ENCODE measurements at places on chromosomes 4 and X. TPM values are rescaled to one million over a fixed set of nuclear protein-coding genes. Genes with fewer than 3 reads are reported as not detected.

PHKA2 gene
- polyA plus RNA-seq = 21.1 TPM

DNA sequence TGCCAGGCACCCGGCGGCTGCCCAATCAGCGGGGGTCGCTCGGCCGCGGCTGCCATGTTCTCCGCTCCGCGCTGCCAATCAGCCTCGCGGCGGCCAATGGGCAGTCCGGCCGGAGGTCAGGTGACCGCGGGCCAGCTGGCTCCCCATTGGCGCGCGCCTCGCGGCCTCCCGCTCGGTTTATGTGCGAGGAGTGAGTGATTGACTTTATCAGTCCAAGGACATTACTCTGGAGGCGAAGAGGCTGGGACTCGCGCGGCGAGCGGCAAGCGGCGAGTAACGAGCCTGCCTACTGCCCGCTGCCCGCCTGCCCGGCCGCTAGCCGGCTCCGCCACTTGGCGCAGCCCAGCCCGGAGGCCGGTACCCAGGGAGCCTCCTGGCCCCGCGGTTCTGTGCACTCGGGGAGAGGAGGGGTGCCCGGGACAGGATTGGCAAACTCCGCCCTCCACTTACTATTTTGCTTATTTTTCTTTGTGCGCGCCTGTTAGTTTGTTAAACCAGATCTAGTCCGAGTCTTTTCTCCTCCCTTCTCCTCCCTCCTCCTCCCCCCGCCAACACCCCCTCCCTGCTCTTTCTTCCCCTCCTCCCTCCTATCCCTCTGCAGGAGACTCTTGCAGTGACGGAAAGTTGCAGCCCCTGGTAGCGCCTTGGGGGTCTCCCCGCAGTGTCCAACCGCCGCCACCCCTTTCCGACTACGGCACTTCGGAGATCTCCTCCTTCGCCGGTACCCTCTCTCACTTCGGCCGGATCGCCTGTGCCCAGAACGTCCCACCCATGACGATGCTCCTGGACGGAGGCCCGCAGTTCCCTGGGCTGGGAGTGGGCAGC, at the start of gene ZIC3:
Gene ZIC3 (plus strand): TSS at position 207 of the 825 bp plus-strand sequence. CDS start 565 bp downstream, at position 772.
- DNase-seq = no peak

DNA sequence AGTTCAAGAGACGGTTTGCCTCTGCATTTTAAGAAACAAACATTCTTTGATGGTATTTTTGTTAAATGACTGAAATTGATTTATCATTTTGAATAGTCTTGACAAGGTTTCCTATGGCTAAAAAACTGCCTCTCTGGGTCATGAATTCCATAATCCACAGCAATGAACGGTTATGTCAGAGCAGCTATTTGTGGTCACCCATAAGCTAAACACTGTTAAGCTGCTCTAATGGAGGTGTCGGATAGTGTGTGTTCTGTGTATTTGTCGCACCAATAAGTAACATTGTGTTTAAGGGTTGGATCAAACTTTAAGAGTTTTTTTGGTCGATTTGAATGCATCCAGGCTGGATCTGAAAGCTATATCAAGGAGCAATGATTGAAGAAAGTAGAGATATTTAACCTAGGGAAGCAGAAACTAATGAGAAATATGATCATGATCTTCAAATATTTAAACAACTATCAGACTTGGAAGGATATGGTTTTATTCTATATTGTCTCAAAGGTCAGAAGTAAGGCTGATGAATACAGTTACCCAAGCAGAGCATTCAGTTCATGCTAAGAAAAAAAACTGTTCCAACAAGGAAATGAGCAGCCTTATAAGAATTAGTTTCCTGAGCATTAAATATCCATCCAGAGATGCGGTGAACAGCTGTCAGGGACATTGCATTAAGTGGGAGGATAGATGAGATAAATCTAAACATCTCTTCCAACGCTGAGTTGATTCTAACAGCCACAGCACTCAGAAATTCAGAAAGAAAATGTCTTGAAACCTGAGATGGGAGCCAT, 232.3 kb upstream of the RPS6KA3 start:
- DNase-seq = peak; percentile 64

GRCh38 chr4:185332575-185333464, 62.9 kb downstream of the LRP2BP start:
- DNase-seq = no peak

DNA sequence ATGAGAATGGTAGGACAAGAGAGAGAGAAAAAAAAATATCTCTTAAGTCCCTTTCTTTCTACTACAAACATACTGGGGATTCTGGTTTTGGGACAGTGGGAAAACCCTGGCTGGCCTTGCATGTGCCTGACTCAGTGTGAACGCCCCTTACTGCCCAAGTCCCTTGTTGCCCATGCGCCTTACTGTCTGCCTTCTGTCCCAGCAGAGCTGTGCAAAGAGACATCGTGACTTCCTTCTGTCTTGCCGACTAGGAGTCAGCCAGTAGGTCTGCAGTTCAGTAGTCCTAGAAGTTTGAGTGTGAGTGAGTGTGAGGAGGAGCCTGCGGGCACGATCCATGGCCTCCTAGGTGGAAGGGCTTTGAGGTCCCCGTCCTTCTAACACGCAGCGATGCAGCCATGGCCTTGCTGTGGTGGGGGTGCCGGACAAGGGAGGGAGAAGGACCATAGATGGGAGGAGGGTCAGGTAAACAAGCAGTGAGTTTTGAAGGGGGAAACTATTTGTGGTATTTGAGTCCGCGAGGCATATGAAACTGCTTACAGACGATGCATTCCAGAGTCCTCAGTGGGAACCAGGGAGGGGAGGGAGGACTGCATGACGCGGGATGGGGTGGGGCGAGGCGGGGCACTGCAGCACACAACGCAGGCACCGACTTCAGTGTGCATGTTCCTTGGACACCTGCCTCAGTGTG, at the start of gene XAGE2:
Gene XAGE2 (plus strand): TSS at position 654 of the 688 bp plus-strand sequence. CDS start 994 bp downstream, outside the sequence.
- no peak for DNase-seq

CORIN gene
- 24.7 TPM for polyA plus RNA-seq

GRCh38 chr4:879729-880077, 52.4 kb downstream of the GAK start:
- DNase-seq = no peak

DNA sequence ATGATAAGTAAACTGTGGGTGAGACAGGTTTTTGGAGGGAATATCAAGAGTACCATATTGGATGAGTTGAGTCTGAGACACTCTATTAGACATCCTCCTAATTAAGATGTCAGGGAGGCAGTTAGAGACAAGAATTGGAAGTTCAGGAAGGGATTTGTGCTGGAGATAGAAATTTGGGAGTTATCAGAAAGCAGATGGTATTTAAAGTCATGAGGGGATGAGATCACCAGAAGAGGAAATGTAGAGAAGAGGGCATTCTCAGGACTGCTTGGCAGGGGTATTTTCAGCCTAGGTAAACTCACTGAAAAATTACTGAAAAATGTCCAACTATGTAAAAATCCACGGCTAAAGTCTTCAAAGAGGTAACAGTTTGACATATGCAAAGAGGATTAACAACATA, 161.6 kb upstream of the PGRMC2 start:
- DNase-seq = no peak

GYPB gene
- not detected for polyA plus RNA-seq

DNA sequence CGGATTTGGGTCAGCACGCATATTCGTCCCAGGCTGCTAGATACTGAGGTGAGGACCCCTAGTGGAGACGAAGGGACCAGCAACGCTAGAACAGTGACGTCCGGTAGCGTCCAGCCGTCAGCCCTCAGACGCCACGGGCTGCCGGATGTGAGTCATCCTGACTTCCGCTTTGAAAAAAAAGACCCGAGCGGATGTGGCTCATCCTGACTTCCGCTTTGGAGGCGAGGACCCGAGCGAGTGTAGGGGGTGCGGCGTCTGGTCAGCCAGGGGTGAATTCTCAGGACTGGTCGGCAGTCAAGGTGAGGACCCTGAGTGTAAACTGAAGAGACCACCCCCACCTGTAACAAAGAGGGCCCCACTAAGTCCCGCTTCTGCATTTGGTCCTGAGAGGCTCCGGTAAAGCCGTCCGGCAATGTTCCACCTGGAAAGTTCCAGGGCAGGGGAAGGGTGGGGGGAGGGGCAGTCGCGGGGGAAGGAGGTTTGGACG, at the start of gene MAGEB2:
Gene MAGEB2 (plus strand): TSS at position 207 of the 487 bp plus-strand sequence. CDS start 3,018 bp downstream, outside the sequence.
- no peak for DNase-seq

DNA sequence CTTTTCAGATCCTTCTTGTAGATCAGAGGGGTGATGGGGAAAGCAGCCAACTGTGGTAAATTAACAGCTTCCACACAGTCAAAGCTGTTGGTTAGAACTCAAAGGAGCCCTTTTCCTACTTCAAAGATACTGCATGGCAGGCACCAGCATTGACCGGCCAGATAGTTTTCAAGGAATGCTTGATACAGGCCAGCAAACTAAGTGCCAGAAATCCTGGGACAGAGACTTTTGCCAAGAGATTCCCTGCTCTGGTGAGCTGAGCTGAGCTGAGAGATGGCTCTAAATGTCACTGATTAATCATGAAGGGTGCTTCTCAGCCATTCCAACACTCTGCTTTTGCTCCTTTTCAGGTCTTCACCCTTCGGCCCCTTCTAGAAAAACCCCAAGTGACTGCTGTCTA, 131.6 kb upstream of the MED14 start:
- no peak for DNase-seq

DNA sequence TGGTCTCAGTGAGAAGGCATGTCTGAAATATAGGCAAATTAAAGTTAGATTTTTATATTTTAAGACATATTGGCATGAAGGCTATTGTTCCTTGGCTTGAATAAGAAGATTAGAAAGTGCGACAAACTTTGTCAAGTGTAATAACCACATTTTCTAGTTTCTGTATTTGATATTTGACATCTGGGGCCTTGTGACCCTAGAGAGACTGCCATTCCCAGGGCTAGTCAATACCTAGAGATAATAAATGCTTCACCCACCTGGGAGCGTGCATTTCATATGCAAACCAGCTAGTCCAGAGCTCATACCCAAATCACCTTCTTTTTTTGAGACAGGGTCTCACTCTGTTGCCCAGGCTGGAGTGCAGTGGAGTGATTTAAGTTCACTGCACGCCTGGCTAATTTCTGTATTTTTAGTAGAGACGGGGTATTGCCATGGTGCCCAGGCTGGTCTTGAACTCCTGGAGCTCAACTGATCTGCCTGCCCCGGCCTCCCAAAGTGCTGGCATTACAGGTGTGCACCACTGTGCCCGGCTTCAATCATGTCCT, 62.6 kb downstream of the COQ2 start:
- no peak for DNase-seq

- peak; percentile 92 for DNase-seq
Measured at GRCh38 chr4:80192937-80193336, 4.4 kb upstream of the PRDM8 start.

DNA sequence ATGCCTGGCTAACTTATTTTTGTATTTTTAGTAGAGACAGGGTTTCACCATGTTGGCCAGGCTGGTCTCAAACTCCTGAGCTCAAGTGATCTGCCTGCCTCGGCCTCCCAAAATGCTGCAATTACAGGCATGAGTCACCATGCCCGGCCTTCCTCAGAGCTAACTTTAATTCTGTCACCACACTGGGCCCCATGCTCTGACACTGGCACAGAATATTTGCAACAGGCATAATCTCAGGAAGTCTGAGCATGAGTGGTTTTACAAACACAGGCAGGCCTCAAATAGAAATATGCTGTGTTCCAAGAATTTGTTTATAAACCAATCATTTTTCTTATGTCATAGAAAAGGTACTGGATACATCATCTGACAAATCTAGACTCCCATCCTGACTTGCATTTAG, 32.7 kb upstream of the FAM9C start:
- DNase-seq = peak; percentile 47

- DNase-seq = no peak
Measured at GRCh38 chr4:49000806-49001205, 14.7 kb downstream of the CWH43 start.

GRCh38 chr4:107774681-107775080, 50.1 kb upstream of the SGMS2 start:
- no peak for DNase-seq

DNA sequence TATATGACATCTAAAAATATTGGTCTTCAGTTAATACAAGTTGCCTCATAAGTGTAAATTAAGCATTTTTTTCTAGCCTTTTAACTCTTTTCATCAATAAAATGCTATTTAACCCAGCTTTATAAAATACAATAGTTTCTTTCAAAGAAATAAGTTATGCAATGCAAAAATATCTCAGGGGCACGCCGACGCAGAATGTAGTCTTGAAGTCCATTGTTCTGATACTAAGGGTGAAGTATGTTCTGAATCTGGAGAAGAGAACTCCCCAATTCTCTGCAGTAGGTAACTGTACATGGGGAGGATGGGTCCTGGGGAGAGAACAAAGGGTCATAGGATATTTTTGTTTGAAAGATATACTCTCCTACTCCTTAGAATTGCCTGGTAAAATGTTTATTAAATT, 256.6 kb upstream of the NDST4 start:
- DNase-seq = no peak

PNCK gene
- polyA plus RNA-seq = 0.22 TPM

- DNase-seq = no peak
Measured at GRCh38 chr4:97073194-97073593, 1070.1 kb downstream of the STPG2 start.

DNA sequence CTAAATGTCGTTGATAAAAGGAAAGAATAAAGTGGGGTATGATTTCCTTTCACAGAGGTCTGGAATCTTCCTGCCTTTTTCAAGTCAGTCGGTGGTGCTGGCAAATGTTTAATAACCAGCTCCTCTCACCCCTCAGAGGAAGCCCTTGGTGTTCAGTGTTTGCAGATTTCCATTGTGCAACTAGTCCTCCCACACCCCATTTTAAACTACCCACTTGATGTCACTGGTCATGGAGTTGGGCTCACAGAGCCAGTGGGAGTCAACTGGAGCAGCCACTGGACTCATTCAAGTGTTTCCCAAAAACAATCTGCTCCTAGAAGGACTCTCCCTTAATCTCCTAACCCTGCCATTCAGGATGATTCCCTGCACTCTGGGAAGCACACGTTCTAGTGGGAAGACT, 149.2 kb downstream of the PTTG2 start:
- no peak for DNase-seq

DNA sequence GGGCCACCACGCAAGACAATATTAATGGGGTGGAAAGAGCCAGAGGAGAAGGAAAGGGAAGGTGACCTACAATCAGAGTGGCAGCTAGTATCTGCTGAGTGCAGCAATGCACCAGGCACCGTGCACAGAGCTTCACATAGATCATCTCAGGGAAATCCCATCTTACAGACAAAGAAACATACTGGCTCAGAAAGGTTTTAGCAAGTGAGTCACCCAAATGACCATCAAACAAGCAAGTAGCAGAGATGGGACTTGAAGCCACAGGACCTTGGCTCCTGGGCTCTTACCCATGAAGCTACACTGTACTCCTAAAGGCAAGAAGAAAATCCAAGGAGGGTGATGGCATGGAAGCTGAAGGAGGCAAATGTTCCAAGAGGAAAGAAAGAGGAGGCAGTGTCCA, 6.8 kb downstream of the ANXA5 start:
- peak; percentile 86 for DNase-seq

DNA sequence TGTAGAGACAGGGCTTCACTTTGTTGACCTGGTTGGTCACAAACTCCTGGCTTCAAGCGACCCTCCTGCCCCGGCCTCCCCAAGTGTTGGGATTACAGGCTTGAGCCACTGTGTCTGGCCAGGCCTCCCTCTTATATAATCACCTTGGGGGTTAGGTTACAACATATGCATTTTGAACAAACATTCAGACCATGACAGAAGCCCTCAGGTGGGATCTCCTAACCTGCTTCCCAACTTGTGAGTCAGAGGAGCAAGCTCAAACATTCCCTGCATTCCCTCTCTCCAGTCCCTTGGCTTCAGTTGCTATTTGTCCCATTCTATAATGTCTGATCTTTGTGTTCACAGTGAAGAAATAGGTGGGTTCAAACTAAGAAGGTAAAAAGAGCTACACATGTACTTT, 76.5 kb upstream of the NRK start:
- DNase-seq = no peak
